Germinal center (tissue), 1 donor: ENCODE measurements at places on chromosomes 12 and 14.

- no peak for DNase-seq
Measured at GRCh38 chr12:114407842-114408411, 2.0 kb upstream of the TBX5 start.

DNA sequence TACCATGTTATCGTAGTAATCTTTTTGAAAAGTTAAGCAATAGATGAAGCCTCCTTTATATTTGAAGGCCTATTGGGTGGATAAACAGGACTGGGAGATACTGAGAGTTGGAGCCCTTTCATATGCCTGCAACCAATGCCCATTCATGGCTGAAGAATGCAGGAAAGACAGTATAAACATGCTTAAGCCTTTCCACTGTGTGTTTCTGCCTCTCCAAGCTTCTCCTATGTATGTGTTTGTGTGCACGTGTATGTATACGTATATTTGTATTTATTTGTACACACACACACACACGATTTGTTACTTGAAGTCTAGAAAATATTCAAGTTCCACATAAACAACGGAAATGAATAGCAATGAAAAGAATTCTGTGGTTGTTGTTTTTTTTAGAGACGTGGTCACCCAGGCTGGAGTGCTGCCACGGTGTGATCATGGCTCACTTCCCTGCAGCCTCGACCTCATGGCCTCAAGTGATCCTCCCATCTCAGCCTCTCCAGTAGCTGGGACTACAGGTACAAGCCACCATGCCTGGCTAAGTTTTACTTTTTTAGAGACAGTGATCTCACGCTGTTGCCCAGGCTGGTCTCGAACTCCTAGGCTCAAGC is 1453.5 kb downstream of the AACS start:
- no peak for DNase-seq

GRCh38 chr12:119229837-119230236 is 51.1 kb downstream of the HSPB8 start:
- peak; percentile 13 for DNase-seq

DNA sequence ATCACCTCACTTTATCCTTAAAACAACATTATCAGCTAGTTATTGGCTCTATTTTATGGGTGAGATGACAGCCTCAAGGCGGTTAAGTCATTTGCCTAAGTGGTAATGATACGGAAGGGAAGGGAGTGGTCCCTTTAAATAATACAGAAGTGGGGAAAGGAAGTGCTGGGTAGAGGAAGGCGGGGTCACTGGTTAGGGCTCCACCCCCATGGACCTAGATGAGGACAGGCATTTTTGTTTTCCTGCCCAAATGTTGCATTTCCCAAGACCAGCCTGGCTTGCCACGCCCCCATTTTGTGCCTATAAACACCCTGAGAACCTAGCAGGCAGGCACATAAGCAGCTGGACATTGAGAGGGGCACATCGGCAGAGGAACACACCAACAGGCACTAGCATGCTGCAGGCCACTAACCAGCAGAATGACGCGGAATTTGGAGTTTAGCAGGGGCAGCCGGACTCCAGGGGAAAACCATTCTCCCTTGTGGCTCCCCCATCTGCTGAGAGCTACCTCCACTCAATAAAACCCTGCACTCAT is 100.9 kb downstream of the EPS8 start:
- DNase-seq: no peak

DNA sequence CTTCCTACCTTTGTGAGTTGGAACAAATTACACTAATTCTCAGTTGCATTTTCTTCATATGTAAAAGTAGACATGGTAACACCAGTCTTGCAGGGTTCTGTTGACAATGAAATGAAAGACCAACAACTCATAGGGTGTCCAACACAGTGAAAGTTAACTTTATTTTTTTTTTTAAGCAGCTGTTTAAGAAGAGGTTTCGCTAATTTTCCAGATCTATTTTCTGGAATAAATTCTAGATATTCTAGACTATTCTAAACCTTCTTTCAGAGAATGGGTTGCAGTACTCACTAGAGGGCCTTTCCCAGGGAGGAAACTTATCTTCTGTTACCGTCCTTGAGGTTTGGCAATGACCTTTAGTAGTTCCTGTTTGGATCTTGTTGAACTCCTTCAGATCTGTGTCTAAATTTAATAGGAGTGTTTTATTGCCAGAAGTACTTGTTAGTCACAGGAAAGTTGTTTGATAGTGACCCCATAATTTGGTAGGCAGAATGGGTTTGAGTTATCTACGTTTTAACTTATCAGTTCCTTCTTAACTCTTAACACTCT is 2.8 kb upstream of the ART4 start:
- no peak for DNase-seq

DNA sequence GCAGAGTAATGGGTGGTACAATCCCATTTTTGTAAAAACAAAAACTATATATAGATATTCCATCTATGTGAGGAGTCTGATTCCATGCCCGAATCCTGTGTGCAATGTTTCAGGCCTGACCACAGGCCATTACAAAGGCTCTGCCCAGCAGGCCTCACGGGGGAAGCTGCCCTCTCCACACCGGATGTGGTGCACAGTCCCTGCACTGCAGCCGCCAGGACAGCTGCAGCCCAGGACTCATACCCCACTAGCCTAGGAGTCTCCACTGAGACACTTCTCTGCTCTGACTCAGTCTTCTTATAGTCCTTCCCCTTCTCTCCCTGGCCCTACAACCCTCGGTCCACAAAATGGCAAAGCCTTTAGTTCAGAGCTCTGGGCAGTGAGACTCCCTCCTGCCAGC is 190.4 kb downstream of the PPM1H start:
- DNase-seq: no peak

- DNase-seq: no peak
Measured at GRCh38 chr12:88062474-88062873, 33.3 kb upstream of the C12orf50 start.

- DNase-seq: no peak
Measured at GRCh38 chr12:3587402-3588013, 96.5 kb downstream of the PRMT8 start.

DNA sequence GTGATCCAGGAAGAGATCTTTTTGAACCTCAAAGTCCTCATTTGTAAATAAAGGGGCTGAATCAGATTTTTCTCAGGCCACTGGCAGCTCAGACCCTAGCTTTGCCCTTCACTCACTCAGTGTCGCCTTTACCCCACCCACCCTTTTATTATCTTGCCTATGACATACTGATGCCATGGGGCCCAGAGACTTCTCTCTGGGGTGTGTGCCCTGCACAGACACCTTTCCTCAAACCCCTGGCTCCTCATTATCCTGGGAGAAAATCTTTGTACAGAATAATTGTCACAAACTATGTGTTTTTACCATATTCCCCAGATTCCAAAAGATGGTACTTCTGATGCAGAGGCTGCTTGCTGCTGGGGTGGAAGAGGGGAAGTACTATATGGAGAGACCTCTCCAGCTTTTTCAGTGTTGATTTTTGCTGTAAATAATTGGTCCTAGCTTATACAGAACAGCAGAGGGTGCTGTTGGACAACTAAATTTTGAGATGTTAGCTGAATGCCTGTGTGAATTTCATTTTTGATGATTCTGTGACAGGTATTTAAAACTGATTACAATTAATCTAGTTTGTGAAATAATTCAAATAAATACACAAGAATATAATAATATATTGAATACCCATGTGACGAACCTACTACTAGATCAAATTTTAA is 53.9 kb upstream of the DCD start:
- peak; percentile 42 for DNase-seq

GRCh38 chr14:55891692-55892091 is 226.5 kb upstream of the PELI2 start:
- DNase-seq: no peak

- DNase-seq: no peak
Measured at GRCh38 chr12:45615268-45615667, 114.2 kb upstream of the ARID2 start.

GRCh38 chr12:64184216-64184615 is 37.9 kb downstream of the KICS2 start:
- DNase-seq: no peak

DNA sequence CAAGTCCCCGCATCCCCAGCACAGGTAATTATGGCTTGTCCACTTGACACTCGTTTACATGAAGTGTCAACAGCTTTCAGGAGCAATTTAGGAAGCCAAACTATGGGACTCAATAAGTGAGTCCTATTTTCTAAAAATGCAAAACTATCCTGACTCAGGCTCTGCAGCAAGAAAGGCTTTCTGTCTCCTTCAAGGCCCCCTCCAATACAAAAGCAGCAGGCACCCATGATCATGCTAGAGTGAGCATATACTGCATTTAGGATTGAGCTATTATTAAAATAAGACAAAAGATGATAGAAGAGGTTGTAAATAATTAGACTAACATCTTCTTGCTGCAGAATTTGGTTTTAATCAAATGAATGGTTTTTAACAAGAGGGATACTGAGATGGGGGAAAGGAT is 3.2 kb downstream of the SIX6 start:
- DNase-seq: no peak

DNA sequence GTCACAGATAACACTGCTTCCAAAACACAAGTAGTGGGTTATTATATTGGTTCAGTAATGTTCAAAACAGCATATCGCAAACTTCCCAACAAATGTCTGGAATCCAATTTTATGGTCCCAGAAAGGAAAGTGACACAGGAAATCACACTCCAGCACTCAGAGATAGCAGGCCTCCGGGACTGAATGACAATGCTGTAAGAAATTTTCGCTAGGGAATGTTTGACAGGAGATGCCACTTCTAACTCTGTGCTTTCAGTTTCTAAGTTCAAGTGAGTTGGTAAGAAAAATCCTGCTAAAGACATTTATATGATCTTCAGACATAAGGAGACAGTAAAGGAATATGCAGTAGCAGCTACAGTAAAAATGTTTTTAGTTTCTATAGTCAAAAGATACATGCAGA is 93.2 kb downstream of the SLC2A13 start:
- DNase-seq: no peak

- DNase-seq: no peak
Measured at GRCh38 chr12:5030066-5030465, 13.6 kb upstream of the KCNA5 start.

GRCh38 chr14:102209224-102209966 is 69.7 kb downstream of the WDR20 start:
- no peak for DNase-seq

DNA sequence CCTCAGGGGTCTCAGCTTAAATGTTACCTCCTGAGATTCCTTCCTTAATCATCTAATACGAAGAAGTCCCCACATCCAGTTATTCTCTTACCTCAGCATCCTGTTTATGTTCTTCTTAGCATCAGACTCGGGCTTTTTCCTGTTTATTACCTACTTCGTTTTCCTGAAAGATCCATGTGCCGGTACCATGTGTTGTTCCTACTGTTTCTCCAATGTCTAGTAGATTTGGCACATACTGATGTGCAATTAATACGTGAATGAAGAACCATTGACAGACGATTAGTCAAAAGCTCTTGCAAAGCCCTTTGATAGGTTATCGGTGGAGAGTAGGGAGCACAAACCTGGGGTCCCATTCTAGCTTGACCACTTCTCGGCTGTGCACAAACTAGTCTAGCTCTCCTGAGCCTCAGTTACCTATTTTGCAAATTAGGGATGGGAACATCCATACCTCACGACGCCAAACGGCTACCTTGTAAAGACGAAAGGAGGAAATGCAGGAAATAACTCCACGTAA is 735 bp upstream of the MAPKAPK5 start:
- DNase-seq: peak; percentile 10
